ENCODE measurements at places on chromosomes 5 and 9.

DNA sequence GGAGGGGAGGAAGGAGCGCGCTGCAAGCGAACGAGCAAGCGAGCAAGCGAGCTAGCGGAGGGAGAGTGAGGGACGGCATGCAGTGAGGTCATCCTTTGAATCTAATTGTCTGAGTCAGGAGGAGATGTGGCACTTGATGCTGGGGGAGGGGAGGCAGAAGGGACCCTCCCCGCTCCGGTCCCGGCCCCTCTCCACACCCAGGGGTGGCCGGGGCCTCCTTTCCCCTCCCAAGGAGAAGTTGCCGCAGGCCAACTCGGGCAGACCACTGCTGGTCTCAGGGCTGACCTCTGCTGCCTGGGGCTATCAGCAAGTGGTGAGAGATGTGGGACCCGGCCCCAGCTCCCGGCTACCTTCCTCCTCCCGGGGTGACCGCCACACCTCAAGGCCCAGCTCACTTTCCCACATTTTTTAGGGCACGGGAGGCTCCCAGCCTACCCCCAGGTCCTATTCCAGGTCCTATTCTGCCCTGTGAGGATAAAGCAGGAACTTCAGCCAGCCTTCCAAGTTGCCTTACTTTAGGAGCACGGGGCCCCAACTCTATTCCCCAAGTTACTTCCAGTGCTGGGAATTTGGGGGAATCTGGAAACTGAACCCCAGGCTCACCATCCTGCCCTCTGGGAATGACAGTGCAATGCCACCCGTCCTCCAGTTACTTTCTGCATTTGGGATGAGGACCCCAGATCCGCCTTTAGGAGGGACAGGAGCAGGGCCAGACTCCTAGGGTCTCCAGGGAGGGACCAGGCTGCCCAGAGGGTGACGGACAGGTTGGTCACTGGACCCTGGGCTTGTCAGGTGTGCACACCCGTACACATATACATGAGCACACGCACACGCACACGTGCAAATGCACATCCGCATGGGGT lies 11.1 kb downstream of the CNTFR start:
- DNase-seq = no peak

GRCh38 chr9:113530022-113530635 lies 66.6 kb downstream of the RGS3 start:
- no peak for DNase-seq

DNA sequence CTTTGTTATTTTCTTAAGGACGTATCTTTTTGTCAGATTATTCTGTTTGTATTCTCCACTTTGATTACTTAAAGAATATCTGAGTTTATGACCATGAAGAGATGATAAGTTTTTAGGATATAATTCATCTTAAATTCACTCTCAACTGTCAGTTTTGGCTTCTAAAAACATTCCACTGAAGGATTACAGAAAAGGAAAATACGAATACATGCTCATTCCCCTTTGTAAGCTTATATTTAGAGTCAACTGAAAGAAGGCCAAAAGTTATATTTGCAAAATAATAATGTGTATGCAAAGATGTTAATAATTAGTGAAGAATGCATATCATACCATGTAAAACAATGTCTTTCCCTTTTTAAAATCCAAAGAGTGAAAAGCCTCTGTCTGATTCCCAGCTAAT lies 52.5 kb downstream of the ZNF474 start:
- no peak for DNase-seq

GRCh38 chr5:75622564-75622963 lies 11.3 kb downstream of the ANKDD1B start:
- DNase-seq = no peak

- no peak for DNase-seq
Measured at GRCh38 chr5:149441986-149442385, 62.9 kb upstream of the IL17B start.

GRCh38 chr9:12777121-12778022 lies 2.6 kb downstream of the LURAP1L start:
- no peak for DNase-seq

GRCh38 chr5:883475-884181 lies 9.0 kb downstream of the BRD9 start:
- DNase-seq = no peak
